ENCODE measurements at places on chromosomes 2 and 18. TPM values are rescaled to one million over a fixed set of nuclear protein-coding genes. Genes with fewer than 3 reads are reported as not detected.

Gene SERPINB3
- polyA plus RNA-seq = not detected

Gene GRP
- polyA plus RNA-seq = not detected

Gene ACVR1C
- 0.19 TPM for polyA plus RNA-seq

Gene SNORC
- polyA plus RNA-seq = 1.9 TPM

Gene LINC00305
- polyA plus RNA-seq = not detected

Gene UGT1A1
- polyA plus RNA-seq = not detected

Gene ERMN
- polyA plus RNA-seq = not detected

Gene SPR
- polyA plus RNA-seq = 4.4 TPM

Gene GGCX
- 22.6 TPM for polyA plus RNA-seq

Gene GPR45
- not detected for polyA plus RNA-seq

Data from hindlimb muscle (tissue), 1 donor.